ENCODE measurements at places on chromosomes 6 and 20. TPM values are rescaled to one million over a fixed set of nuclear protein-coding genes. Genes with fewer than 3 reads are reported as not detected.

- no peak for DNase-seq
These were observed 545.1 kb upstream of the GJE1 start for GRCh38 chr6:141587482-141588266.

NR2E1 gene
- not detected for total RNA-seq

GFRAL gene
- total RNA-seq, result not detected

DNA sequence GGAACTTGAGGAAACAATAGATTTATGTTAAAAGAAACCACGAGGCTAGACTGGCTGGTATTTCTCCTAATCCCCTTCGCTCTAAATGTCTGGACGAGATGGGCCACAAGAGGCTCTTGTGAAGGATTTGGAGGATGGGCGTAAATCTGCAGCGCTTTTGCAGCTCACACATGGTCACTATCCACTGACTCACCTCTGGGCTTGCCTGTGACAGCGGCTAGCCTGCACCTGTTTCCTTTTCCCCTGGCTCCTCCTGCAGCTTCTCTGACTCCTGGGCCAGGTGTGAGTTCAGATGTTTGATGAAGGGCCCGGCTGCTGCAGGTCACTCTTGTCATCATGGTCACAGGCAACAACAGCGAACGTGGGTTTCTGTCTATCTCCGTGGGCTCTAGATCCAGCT, 629.4 kb downstream of the CBLN4 start:
- no peak for DNase-seq

GRCh38 chr20:16975682-16976081, 227.5 kb downstream of the OTOR start:
- no peak for DNase-seq

GRCh38 chr6:45480752-45481415, 103.2 kb upstream of the SUPT3H start:
- DNase-seq, result no peak

GRCh38 chr6:151464702-151465101, 12.8 kb upstream of the RMND1 start:
- DNase-seq, result no peak

DNA sequence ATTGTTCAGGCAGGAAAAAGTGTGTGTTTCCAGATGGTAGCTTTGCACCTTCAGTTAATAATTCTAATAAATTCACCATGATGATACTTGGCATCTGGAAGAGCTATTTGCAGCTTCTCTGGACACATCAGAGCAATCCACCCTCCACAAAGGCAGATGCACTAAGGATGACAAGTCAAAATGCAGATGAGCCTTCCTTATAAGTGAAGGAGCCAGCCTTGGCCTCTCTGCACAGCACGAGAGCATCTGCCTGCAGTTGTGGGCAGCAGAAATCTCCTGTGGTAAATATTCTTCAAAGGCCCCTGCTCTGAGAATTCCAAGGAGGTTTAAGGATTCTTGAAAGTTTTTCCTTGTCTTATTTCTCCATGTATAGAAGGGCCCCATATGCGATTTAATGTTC, 6.9 kb upstream of the POM121L2 start:
- no peak for DNase-seq

BLOC1S5 gene
- 14.8 TPM for total RNA-seq

DNA sequence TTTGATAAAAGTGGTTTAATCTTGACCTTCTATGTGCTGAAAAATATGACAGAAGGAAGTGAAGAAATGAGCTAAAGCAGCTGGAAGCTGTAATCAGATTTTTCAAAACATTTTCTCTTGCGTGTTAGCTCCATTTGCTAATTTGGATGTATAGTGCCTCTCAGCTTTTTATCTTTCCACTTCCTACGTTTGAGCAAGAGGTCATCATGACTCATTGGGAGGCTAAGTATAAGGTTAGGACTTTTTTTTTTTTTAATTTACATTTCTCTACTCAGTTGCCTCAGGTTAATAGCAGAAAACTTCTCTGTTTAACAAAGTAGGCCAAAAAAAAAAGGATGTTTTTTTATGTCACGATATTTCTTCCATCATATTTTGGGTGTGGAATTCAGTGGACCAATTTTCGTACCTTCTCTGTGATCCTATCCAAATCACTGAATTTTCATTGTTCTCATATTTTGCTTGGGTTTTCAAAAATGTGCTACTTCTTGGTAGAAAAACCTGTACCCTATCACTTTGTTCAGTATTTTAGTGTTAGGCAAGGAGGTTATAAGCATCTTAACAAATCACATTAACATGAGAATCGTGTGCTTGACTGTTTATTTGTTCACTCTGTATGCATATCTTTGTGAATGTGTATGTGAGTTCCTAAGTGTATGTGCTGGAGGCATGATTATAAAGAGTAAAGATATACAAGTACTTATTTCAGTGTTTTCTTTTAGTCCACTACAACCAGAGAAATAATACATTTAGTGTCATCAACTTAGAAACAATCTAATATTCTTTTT, 1028.3 kb upstream of the EYS start:
- no peak for DNase-seq

CARMIL1 gene
- total RNA-seq, result 14.7 TPM

GRCh38 chr6:27228963-27229477, 18.5 kb upstream of the PRSS16 start:
- no peak for DNase-seq

DNA sequence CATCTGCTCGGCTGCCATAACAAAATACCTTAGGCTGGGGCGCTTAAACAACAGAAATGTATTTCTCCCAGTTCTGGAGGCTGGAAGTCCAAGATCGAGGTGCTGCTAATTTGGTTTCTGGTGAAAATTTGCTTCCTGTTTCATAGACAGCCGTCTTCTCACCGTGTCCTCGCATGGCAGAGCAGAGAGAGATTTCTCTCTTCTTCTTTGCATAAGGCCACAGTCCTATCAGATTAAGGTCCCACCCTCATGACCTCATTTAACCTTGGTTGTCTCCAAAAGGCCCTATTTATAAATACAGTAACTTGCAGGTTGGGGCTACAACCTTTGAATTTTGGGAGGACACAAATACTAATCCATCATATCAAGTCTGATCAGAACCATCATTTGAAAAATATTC, 544.3 kb downstream of the KIF16B start:
- no peak for DNase-seq

DNA sequence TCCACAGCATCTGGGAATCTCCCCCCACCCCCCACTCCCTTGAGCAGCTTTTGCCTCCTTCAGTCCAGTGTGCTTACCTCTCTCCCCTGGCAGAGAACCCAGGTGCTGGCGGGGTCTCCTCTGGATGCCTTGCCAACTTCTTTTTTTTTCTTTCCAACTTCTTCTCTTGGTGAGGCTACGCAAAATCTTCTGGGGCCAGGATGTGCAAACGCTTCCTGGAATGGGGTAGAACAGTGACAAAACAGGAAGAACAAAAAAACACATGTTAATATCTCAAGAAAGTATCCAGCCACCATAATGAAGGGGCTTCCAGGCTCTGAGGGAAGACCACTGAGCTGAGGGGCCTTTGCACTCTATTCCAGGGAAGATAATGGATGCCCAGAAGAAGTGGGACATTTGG, 53.9 kb upstream of the DDR1 start:
- no peak for DNase-seq

- no peak for DNase-seq
These were observed 44.7 kb upstream of the TAGAP start for GRCh38 chr6:159089443-159089842.

GRCh38 chr20:46243707-46244628, 64.3 kb downstream of the CDH22 start:
- DNase-seq, result no peak

DNA sequence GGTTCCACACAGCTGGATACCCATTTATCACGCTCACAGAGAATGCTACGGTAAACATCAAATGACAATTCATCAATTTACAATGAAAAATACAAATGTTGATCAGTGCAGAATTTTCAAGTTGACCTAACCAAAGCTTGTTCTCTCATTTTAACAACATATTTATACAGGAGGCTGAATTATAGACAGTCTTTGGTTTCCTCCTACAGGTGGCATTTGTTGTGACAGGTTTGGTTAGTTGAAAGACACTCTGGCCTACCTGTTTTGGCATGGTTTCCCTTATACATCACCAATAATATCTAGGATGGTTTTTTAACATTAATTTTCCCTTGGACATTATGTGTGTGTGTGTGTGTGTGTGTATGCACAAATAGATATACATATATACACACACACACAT, 642.5 kb upstream of the MMS22L start:
- DNase-seq, result no peak

DNA sequence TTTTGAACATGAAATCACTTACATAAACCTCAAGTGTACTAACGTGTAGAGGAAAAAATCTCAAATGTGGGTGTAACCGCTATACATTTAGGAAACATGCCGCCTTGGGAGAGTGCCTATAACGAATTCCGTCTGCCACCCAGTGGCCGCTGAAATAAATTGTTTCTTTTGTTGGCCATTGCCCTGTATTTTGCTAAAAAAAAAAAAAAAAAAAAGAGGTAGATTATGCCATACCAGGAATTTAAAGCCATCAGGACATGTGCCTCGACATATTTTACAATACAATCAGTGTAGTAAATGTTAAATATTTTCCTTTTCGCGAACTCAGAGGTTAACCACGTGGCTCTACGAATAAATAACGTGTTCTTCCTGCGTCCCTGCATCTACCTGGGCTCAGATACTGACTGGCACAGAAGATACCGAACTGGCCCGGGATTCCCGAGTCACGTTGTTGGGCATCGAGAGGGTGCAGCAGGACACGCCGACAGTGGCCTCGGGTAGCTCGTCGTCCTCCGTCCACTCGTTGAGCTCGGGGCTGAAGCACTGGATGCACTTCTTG, 14.3 kb downstream of the KLHL31 start:
- DNase-seq, result no peak
